GM06990 (cell line): ENCODE measurements at places on chromosomes 6 and 20.

DNA sequence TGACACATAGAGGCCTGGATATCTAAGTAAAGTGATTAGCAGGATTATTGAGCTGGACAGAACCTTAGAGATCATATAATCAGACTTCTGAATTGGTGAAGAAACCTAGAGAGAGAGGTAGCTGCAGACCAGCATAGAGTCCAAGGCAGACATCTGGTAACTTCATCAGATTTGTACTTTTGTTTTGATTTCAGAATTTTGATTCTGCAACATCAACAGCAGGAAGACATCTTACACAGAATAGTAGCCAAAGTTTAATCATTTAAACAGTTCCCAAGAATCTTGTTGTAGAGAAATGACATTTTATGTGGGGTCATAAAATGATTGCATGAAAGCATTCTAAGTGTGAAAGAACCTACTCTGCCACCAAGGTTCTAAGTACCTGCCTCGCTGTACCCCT, 39.4 kb downstream of the RPRD1B start:
- DNase-seq: no peak

DNA sequence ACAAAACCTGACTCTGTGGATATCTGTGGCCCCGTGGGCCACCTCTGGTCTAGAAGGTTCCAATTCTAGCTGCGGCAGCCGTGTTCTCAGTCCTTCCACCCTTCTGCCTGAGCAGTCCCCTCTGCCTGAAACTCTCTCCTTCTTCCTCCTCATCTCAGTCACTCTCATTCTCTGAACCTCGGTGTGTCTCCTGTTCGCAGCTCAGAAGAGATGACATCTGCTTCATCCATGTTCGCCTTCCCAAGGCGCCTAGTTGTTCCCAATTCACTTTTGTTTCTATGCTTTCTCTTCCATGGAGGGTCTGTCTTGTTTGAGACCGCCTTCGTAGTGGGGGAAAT, 95.5 kb downstream of the CEBPB start:
- DNase-seq: no peak

- no peak for DNase-seq
Measured at GRCh38 chr6:137765059-137765458, 102.0 kb upstream of the TNFAIP3 start.

- no peak for DNase-seq
Measured at GRCh38 chr6:61886608-61887259, 399.3 kb downstream of the KHDRBS2 start.

DNA sequence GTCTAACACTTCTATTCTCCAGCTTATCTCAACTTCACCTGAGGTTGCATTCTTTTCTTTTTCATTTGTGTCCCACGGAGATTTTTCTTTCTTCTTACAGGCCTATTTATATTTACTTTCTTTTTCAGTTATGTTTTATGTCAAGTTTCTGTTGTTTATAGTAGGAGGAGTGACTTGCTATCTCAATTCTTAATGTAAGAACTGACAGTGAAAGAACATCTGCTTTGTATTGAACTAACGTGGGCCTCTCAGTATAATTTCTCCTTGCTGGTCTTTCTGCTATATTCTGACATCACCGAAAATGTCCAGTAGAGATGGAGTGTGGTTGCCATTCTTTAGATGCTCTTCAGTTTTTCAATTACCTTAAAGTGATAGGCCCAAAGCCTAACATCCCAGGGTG, 521.7 kb downstream of the EPM2A start:
- peak; percentile 25 for DNase-seq

DNA sequence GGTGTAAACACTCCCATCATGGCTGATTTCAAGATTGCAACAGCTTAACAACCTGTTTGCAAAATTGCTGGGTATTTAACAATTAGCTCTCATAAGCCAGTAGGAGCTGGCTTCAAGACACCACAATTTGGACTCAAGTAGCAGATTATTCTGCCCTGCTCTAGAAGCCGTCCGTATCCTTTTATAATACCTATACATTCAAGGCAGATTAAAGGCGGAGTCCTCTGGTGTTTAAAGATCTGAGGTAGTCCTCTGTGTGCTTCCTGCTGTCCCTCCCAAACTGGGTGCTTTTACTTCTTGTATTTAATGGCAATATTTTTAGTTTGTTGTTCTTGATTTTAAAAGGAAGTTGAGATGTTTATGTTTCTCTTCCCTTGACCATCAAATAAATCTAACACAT, 62.2 kb upstream of the SOX4 start:
- DNase-seq: no peak

DNA sequence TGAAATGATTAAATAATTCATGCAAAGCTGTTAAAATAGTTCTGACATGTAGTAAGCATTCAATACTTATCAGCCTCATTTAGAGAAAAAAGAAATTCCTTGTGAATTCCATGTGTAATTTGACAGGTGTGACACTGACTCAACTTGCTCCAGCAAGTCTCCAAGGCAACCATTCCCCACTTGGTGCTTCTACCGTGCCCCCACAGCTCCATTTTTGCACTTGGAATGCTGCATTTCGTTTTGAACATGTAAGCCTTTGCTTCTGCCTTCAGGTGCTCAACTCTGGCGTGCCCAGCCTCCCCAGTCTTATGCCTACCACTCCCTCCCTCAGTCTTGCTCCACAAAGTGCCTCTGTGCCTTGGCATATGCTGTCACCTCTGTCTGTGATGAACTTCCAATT, 760.6 kb upstream of the CHD6 start:
- no peak for DNase-seq

DNA sequence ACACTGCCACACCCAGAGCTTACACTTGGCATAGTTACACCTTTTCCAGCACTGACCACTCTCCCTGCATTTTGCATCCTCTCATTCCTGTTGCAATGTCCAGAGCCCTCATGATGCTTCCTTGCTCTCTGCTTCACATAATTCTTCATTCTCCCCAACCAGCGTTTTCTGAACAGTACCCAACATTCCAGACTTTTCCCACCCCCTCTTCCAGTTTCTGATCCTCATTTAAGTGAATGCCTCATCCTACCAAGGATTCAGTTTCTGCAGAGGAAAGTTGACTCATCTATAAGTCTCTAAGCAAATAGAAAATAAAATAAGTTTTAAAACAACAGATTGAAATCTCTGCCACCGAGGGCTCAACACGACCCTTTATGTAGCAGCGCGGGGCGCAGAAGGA, 321.3 kb upstream of the TCF21 start:
- DNase-seq: no peak

GRCh38 chr6:30820193-30820592, 64.1 kb upstream of the DDR1 start:
- DNase-seq: no peak

DNA sequence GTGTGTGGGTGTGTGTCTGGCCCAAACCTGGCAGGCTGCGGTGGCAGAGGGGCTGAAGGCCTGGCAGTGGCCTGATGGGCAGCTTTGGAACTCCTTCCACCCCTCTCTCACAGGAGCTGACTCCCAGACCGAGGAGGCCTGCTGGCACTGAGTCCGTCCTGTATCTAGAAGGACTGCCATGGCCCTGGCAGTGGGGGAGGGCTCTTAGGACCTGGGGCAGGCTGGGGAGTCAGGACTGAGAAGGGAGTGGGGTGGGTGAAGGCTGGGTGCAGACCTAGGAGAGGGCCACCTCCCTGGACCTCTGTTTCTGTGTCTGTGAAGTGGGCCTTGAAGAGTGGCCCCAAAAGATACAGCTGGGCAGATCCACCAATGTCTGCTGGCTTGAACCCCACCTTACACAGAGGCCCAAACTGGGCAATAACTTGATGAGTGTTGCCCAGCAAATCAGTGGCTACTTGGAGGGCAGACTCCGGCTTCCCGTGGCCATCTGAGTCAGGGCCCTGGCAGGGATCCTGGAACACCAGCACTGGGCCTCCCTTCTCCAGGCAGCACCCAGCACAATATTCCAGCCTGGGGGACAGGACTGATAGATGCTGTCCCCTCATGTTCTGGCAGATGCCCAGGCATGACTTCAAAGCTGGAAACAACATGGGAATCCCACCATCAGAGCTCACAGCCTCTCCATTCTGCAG, 46.7 kb upstream of the BLCAP start:
- DNase-seq: no peak
